ENCODE measurements at places on chromosomes 11 and 22. TPM values are rescaled to one million over a fixed set of nuclear protein-coding genes. Genes with fewer than 3 reads are reported as not detected.

The SLC22A9 gene
- total RNA-seq: not detected

The SERPING1 gene
- total RNA-seq: 0.21 TPM

The DUSP8 gene
- 1.3 TPM for total RNA-seq

The GGT1 gene
- total RNA-seq: 62.1 TPM

The OR5A1 gene
- total RNA-seq: not detected

The APLNR gene
- total RNA-seq: not detected

Measured in A549 treated with ZK216348 at 1 μM for 4 hours (cell line).